ENCODE measurements at places on chromosomes 6 and 20.
A peak's percentile ranks its signal among the peaks of the same experiment; 100 is the strongest.

DNA sequence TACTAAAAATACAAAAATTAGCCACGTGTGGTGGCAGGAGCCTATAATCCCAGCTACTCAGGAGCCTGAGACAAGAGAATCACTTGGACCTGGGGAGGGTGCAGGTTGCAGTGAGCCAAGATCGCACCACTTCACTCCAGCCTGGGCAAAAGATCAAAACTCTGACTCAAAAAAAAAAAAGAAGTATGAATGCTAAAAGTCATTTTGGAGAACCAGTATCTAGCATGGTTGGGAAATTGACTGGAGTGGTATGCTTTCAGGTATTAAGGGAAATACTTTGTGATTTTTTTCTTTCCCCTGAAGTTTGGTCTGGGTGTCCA, 30.1 kb downstream of the PCMT1 start:
- no peak for DNase-seq

DNA sequence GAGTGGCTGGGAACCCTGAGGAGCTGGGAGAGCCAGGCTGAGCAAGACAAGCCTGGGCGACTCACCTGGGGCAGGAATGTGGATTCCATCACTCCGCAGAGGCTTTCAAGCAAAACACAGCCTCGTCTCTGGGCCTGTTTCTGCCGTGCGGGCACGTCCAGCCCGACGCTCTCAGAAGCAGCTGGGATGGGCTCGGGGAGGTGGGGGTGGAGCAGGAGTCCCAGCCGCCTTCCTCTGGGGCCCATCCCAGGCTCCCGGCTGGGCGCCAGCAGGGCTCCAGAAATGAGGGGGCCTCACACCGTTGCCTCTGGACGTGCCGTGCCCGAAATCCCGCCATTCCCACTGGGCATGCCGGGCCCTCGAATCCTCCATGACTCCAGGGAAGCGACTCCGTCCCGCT, 8.7 kb upstream of the RPS21 start:
- no peak for DNase-seq

- DNase-seq = peak; percentile 48
Measured at GRCh38 chr20:1802385-1803060, 92.7 kb upstream of the SIRPA start.

GRCh38 chr20:43843096-43843964, 71.3 kb upstream of the TOX2 start:
- no peak for DNase-seq

- DNase-seq = no peak
Measured at GRCh38 chr6:168104636-168105035, 25.6 kb upstream of the FRMD1 start.
